Suprapubic skin (tissue), 4 donors: ENCODE measurements at places on chromosomes 2 and 18. TPM values are rescaled to one million over a fixed set of nuclear protein-coding genes. Genes with fewer than 3 reads are reported as not detected.

DNA sequence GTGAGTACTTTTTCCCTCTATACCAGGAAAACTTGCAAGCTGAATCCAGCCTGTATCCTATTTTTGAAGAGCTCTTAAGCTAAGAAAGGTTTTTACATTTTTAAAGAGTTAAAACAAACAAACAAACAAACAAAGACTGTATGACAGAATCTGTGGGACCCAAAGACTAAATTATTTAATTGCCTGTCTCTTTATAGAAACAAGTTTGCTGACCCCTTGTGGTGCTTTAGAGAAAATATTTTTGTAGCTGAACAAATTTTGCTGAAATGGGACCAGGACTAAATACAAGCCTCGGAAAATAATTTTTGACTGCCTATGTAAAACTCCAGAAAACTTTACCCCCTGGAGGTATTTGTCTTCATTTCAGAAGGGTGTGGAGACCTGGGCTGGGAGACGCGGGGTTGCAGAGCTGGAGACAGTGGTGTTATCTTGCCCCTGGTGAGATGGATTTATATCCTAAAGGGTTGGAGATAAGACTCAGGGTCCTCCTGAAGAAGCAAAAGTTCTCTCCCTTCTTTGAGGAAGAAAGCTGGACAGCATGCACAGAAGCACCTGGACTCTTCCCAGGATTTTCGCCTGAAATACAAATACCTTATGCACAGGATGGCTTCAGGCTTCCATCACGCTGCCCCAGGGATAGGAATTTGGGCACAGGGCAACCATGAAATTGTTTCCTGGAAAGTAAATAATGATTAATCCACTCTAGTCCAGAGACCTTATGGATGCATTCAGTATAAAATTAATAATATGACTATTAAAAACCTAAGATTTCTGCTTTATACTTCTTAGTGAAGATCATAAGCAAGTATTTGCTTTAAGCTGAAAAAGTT is 54.3 kb downstream of the TMX3 start:
- no peaks in the 10 kb centered on the region for H3K36me3 ChIP-seq
- no peak for DNase-seq
- no peak overlapping the region for H3K27ac ChIP-seq
- H3K27me3 ChIP-seq: no peaks in the 10 kb centered on the region

GRCh38 chr2:221133941-221134340 is 438.2 kb downstream of the EPHA4 start:
- no peak overlapping the region for H3K4me3 ChIP-seq
- H3K36me3 ChIP-seq: no peaks in the 10 kb centered on the region
- no peaks in the 10 kb centered on the region for H3K4me1 ChIP-seq
- H3K27me3 ChIP-seq: no peaks in the 10 kb centered on the region

DNA sequence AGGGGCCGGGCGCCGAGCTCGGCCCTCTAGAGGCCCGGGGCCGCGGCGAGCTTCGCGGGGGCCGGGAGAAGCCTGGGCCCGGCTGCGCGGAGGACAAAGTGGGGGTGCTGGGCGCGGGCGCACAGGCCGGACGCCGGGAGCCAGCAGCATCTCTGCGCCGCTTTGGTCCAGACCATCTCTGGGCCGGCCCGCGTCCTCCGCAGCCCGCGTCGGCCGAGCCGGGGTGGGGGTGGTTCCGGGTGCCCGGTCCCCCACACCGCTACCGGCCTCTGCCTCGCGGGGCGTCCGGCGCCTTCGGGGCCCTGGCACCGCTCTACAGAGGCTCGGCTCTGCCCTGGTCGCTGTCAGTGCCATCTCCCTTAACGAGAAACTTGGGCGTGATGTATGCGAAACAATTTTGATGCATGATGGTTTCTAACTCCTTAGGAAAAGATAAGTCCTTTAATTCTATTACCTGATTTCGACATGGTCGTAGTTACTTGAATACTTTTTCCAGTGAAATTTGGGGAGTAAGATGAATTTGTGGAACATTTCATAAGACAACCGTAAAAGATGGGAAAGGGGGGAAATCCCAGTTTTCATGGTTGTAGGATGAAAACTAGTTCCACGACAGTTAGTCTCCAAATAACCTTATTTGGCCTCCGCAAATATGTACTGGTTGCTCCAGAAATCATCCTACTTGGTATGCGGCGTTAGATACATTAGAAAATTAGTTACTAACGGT is 562 bp downstream of the TWSG1 start:
- H3K4me3 ChIP-seq: peak overlapping the region; percentile 71
- no peaks in the 10 kb centered on the region for H3K27me3 ChIP-seq
- peaks cover 5% of the 10 kb centered on the region for H3K36me3 ChIP-seq

DNA sequence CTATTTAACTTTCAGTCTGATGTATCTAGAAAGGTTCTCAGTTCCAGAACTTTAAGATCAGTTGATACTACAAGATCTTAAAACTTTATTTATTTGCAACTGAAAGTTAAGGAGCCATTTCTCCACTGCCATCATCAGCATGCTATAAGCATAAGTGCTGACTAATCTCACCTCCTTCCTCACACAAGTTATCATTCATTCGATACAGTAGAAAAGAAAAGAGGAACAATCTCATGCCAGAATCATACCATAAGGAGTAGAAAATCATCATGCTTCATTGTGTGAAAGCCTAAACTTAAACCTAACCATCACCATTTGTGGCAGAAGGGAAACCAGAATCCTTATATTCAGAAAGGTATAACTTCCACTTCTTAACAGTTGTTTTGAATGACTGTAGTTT is 176.6 kb upstream of the NRXN1 start:
- H3K27me3 ChIP-seq: no peaks in the 10 kb centered on the region
- H3K4me1 ChIP-seq: no peaks in the 10 kb centered on the region
- no peak overlapping the region for H3K4me3 ChIP-seq
- no peak for DNase-seq
- no peak overlapping the region for H3K27ac ChIP-seq
- H3K36me3 ChIP-seq: no peaks in the 10 kb centered on the region

GRCh38 chr2:88838165-88838635 is 146.7 kb downstream of the RPIA start:
- H3K27me3 ChIP-seq: no peaks in the 10 kb centered on the region
- H3K27ac ChIP-seq: no peak overlapping the region
- H3K4me3 ChIP-seq: no peak overlapping the region
- DNase-seq: no peak
- no peaks in the 10 kb centered on the region for H3K36me3 ChIP-seq

The CAVIN2 gene
- 12.9 TPM for total RNA-seq

GRCh38 chr2:84796798-84797197 is 84.1 kb downstream of the TRABD2A start:
- H3K4me1 ChIP-seq: no peaks in the 10 kb centered on the region
- H3K27me3 ChIP-seq: no peaks in the 10 kb centered on the region
- H3K4me3 ChIP-seq: no peak overlapping the region
- DNase-seq: no peak
- no peak overlapping the region for H3K27ac ChIP-seq
- no peaks in the 10 kb centered on the region for H3K36me3 ChIP-seq

- H3K4me3 ChIP-seq: peak overlapping the region; percentile 93
- no peaks in the 10 kb centered on the region for H3K36me3 ChIP-seq
- peaks cover 51% of the 10 kb centered on the region for H3K4me1 ChIP-seq
- H3K27me3 ChIP-seq: no peaks in the 10 kb centered on the region
- peak overlapping the region; percentile 99 for H3K27ac ChIP-seq
Observed at GRCh38 chr18:51195451-51196117, 1.9 kb downstream of the MEX3C start.

GRCh38 chr2:239052798-239053665 is 205.1 kb downstream of the TWIST2 start:
- no peaks in the 10 kb centered on the region for H3K27me3 ChIP-seq
- no peak for DNase-seq
- peaks cover 54% of the 10 kb centered on the region for H3K36me3 ChIP-seq
- no peaks in the 10 kb centered on the region for H3K4me1 ChIP-seq
- H3K4me3 ChIP-seq: no peak overlapping the region
